ENCODE measurements at places on chromosomes 5 and 9. TPM values are rescaled to one million over a fixed set of nuclear protein-coding genes. Genes with fewer than 3 reads are reported as not detected.

DNA sequence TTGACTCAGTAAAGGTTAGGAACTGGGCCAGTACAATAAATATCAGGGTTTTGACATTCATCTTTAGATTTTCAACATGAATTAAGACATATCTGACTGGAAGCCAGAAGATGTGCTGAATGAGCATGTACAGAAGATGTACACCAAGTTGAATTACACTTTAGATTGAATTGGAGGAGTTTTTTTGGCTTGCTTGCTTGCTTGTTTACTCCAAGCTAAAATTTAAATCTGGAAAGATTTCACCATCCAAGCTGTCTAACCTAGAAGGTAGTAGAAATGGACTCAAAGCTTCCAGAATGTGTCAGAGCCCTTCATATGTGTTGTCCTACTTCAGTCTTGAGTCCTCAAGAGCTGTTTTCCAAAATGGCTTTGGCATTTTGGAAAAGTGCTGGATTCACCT lies 49.0 kb upstream of the FCHO2 start:
- DNase-seq, result no peak
- no peaks in the 10 kb centered on the region for H3K27me3 ChIP-seq
- peaks cover 78% of the 10 kb centered on the region for H3K36me3 ChIP-seq
- no peak overlapping the region for H3K27ac ChIP-seq
- H3K4me3 ChIP-seq, result no peak overlapping the region

DNA sequence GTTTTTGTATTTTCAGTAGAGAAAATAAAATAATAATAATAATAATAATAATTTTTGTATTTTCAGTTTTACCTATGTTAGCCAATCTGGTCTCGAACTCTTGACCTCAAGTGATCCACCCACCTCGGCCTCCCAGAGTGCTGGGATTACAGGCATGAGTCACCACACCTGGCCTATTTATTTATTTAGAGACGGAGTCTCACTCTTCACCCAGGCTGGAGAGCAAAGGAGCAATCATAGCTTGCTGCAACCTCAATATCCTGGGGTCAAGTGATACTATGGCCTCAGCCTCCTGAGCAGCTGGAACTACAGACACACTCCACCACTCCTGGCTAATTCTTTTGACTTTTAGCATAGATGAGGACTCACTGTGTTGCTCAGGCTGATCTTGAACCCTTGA lies 167.5 kb downstream of the TLE1 start:
- H3K27ac ChIP-seq, result no peak overlapping the region
- H3K36me3 ChIP-seq, result no peaks in the 10 kb centered on the region
- DNase-seq, result no peak
- H3K4me1 ChIP-seq, result peaks cover 13% of the 10 kb centered on the region
- no peak overlapping the region for H3K4me3 ChIP-seq

- H3K4me1 ChIP-seq, result no peaks in the 10 kb centered on the region
- H3K27ac ChIP-seq, result no peak overlapping the region
- DNase-seq, result no peak
- H3K4me3 ChIP-seq, result no peak overlapping the region
Observed at GRCh38 chr9:126852086-126852688, 8.3 kb upstream of the ZBTB34 start.

The RASGEF1C gene
- not detected for total RNA-seq

- H3K4me1 ChIP-seq, result no peaks in the 10 kb centered on the region
- 0 out of 2 replicates have a peak, but pooled peaks cover 8% of the 10 kb centered on the region for H3K27me3 ChIP-seq
- H3K36me3 ChIP-seq, result no peaks in the 10 kb centered on the region
- H3K27ac ChIP-seq, result no peak overlapping the region
- H3K4me3 ChIP-seq, result no peak overlapping the region
- DNase-seq, result no peak
Observed at GRCh38 chr5:109310315-109310714, 99.5 kb downstream of the PJA2 start.

- no peaks in the 10 kb centered on the region for H3K27me3 ChIP-seq
- H3K27ac ChIP-seq, result no peak overlapping the region
- peaks cover 18% of the 10 kb centered on the region for H3K4me1 ChIP-seq
- peaks cover 27% of the 10 kb centered on the region for H3K36me3 ChIP-seq
- H3K4me3 ChIP-seq, result no peak overlapping the region
Observed at GRCh38 chr9:124399968-124400940, 15.0 kb downstream of the PSMB7 start.

The IFNA2 gene
- not detected for total RNA-seq

- no peaks in the 10 kb centered on the region for H3K36me3 ChIP-seq
- H3K27ac ChIP-seq, result no peak overlapping the region
- no peaks in the 10 kb centered on the region for H3K4me1 ChIP-seq
- no peak overlapping the region for H3K4me3 ChIP-seq
- DNase-seq, result no peak
- H3K27me3 ChIP-seq, result no peaks in the 10 kb centered on the region
Observed at GRCh38 chr5:146902471-146902870, 23.9 kb upstream of the PPP2R2B start.

GRCh38 chr5:17761326-17761725 lies 127.1 kb downstream of the TAF11L14 start:
- no peak overlapping the region for H3K27ac ChIP-seq
- H3K36me3 ChIP-seq, result no peaks in the 10 kb centered on the region
- H3K4me3 ChIP-seq, result no peak overlapping the region

DNA sequence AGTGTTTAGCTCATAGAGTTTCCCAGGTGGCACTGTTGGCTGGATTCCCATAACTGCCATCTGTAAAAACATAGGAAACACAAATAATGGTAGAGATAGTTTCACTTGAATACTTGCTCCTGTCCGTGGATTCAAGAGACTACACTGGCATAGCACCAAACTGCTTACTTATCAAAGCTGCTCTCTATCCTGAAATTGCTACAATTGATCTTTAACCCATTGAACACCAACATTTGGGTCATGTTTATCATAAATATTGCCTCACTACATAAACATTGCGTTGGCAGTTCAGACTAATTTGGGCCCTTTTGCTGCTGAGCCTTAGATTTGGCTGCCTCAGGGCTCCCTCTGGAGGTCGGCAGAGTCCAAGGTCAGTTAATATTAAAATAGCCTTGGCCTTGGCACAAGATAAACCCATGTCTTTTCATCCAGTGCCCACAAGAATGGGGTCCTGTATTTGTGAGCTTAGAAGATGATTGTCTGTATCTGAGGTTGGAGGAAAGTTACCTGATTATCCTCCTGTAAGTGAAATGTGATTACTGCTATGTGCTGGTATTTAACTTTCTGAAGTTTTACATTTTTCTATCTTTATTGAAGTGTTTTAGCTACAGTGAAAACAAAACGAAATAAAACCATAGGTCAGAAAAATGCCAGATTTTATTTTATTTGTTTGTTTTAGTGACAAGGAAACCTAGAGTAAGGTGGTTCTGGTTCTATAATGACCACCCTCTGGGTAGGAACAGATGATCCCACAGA lies 4.0 kb upstream of the RANBP3L start:
- H3K4me1 ChIP-seq, result 0 out of 2 replicates have a peak, but pooled peaks cover 4% of the 10 kb centered on the region
- peak; percentile 48 for DNase-seq
- H3K27me3 ChIP-seq, result no peaks in the 10 kb centered on the region
- H3K27ac ChIP-seq, result no peak overlapping the region

DNA sequence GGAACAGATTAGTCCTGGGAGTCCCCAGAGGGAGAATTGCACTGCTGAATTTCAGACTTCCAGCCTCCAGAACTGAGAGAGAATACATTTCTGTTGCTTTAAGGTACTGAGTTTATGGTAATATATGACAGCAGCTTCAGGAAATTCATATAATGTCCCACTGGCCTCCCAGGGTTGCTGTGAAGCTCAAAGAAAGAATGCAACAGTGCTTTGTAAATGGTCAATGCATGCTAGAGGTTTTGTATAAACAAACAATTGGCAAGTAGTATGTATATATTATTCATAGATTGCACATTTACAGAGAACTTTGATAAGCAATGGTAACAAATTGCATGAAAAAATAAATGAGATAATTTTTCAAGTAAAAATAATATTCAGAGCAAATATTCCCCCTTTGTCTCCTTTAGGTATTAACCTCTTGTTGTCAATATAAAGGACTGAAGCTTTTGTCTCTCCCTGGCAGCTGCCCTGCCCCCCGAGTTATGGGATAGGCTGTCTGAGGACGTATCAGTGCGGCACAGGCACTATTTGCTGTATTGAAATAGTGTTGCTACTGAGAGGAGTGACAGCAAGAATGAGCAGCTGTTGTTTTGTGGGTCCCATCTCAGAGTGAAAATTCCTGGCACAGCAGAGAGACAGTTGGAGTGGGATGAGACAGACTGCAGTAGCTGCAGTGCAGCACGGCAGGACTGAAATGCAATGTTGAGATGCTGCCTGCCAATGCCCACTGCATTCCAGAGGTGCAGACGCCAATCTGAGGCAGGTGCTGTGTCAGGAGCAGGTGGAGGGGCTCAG lies 194.2 kb upstream of the GLRA1 start:
- H3K4me1 ChIP-seq, result no peaks in the 10 kb centered on the region
- H3K4me3 ChIP-seq, result no peak overlapping the region
- H3K36me3 ChIP-seq, result no peaks in the 10 kb centered on the region
- no peak for DNase-seq
- peaks cover 48% of the 10 kb centered on the region for H3K27me3 ChIP-seq

DNA sequence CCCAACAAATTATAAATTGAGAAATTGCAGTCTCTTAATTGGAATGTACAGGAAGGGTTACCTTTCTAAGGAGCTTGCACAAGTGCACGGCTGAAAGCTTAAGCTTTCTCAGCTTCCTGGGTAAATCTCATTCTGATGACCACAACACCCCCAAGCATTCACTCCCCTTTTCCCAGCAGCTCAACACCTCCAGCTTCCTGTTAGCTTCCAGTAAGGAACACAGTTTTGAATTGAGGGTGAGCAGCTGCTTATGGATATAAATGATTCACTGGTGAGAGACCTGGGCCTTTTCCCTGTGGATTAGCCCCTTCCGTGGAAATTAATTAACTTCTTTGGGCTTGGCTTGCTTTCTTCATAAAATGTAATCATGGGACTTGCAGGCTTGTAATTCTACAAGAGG lies 101.2 kb downstream of the SLC28A3 start:
- H3K36me3 ChIP-seq, result no peaks in the 10 kb centered on the region
- H3K27me3 ChIP-seq, result no peaks in the 10 kb centered on the region
- H3K4me3 ChIP-seq, result no peak overlapping the region
- no peaks in the 10 kb centered on the region for H3K4me1 ChIP-seq

The SPARC gene
- 84.1 TPM for total RNA-seq

- no peak for DNase-seq
- H3K4me3 ChIP-seq, result no peak overlapping the region
- no peaks in the 10 kb centered on the region for H3K27me3 ChIP-seq
- H3K36me3 ChIP-seq, result no peaks in the 10 kb centered on the region
- H3K27ac ChIP-seq, result no peak overlapping the region
Observed at GRCh38 chr5:154842689-154843530, 7.5 kb downstream of the FAXDC2 start.

DNA sequence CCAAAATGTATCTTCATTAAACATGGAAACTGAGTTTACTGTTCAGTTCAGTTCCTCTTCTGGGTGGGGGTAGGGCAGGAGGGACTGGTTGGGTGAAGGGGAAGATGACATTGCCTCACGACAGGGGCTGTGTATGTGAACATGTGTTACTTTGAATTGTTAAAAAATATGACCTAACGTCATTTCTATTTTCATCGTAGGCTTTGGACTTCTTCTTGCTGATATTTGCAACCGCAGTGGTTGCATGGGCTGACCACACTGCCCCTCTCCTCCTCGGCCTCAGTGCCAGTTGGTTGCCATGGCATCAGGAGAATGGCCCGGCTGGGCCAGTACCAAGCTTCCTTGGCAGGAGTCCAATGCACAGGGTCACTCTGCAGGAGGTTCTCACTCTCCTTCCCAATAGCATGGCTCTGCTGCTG lies 41.5 kb downstream of the HACD4 start:
- H3K4me1 ChIP-seq, result no peaks in the 10 kb centered on the region
- no peak overlapping the region for H3K27ac ChIP-seq
- DNase-seq, result no peak
- H3K36me3 ChIP-seq, result no peaks in the 10 kb centered on the region
- no peak overlapping the region for H3K4me3 ChIP-seq

DNA sequence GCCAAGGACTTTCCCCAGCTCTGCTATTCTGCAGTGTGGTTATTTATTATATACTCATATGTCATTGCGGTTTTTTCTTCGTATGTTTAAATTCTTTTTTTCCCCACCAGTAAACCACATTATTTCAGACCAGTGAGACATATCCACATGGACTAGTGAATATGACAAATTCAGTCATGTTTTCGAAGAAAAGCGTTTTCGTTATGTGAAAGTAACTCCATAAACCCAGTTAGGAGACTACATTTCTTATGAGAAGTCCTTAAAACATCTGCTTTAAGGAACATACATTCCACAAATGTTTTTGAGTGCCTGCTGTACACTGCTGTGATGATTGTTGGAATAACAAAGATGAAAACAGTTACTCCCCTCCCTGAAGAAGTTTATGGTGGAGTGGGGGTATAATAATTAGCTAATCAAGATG lies 591.8 kb upstream of the CLINT1 start:
- H3K4me1 ChIP-seq, result no peaks in the 10 kb centered on the region
- no peak overlapping the region for H3K27ac ChIP-seq
- H3K4me3 ChIP-seq, result no peak overlapping the region
- DNase-seq, result no peak

The GRXCR2 gene
- not detected for total RNA-seq

GRCh38 chr9:92242260-92243136 lies 51.0 kb downstream of the IARS1 start:
- H3K4me3 ChIP-seq, result no peak overlapping the region
- no peak for DNase-seq
- no peak overlapping the region for H3K27ac ChIP-seq
- H3K36me3 ChIP-seq, result peaks cover 69% of the 10 kb centered on the region
- H3K4me1 ChIP-seq, result no peaks in the 10 kb centered on the region

DNA sequence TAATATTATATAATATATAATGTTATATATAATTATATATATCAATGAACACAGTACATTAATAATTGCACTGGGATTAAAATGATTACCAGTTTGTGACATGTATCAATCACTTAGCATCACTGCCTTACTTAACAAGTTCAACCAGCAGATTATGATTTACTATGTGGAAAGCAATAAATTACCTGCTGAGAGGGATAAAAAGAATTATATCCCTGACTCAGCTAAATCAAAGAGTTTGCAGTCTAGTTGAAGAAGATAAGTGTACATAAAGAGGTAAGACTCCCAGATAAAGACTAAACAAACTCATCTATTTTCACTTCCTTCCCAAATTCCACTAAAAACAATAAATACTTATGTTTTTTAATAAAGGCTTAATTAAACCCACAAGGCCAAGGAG lies 11.2 kb downstream of the PLAA start:
- H3K27ac ChIP-seq, result no peak overlapping the region
- H3K27me3 ChIP-seq, result no peaks in the 10 kb centered on the region
- no peaks in the 10 kb centered on the region for H3K4me1 ChIP-seq
- no peaks in the 10 kb centered on the region for H3K36me3 ChIP-seq

The COL15A1 gene
- total RNA-seq, result not detected

The BARHL1 gene
- total RNA-seq, result not detected

DNA sequence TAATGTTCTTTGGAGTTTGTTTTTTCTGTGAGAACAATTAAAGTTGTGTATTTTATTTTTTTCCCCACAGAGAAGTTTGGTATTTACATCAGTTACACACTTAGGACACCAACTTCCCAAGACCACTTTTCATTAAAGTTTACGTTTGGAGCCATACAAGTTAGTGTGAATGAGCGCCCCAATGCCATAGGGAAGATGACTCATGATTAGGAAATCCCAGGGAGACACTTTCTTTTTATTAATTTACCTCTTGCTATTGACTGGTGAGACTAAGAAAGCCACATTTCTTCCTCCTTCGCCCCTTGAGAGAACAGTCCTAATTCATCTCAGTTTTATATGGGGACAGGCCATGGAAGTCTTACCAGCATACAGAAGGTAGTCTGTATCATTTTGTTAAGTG lies 57.1 kb downstream of the EDIL3 start:
- H3K4me3 ChIP-seq, result no peak overlapping the region
- no peak for DNase-seq
- H3K36me3 ChIP-seq, result no peaks in the 10 kb centered on the region
- H3K27ac ChIP-seq, result no peak overlapping the region
- H3K27me3 ChIP-seq, result no peaks in the 10 kb centered on the region

Data from PC-9 (cell line).